Upper lobe of right lung (tissue), 1 donor: ENCODE measurements at places on chromosomes 12 and 14. TPM values are rescaled to one million over a fixed set of nuclear protein-coding genes. Genes with fewer than 3 reads are reported as not detected.

Gene GPR65
- total RNA-seq, result 7.7 TPM

DNA sequence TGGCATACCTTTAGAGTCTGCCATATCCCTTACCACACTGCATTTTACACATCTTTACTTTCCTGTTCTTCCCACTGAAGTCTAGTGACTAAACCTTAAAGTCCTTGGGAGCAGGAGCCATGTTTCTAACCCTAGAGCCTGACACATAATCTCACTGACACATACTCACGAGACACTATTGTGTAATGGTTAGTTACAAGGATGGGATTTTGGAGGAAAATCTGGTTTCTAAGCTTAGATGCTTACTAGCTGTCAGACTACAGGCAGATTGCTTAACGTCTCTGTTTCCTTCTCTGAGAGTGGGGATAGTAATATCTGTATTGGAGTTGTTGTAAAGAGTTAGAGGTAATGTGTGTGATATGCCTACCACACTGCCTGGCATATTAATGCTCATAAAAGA lies 6.2 kb upstream of the DYRK4 start:
- no peak for DNase-seq

GRCh38 chr12:104276273-104277131 lies 27.0 kb upstream of the EID3 start:
- peak; percentile 74 for DNase-seq

GRCh38 chr14:105411017-105411941 lies 8.3 kb upstream of the MTA1 start:
- peak; percentile 75 for DNase-seq

GRCh38 chr12:64749461-64750200 lies 9.6 kb downstream of the GNS start:
- DNase-seq, result no peak

Gene STX2
- total RNA-seq, result 23.6 TPM

Gene TAS2R30
- total RNA-seq, result 2.9 TPM

Gene AMIGO2
- total RNA-seq, result 22.8 TPM

- no peak for DNase-seq
Measured at GRCh38 chr14:98498019-98498885, 773.7 kb downstream of the BCL11B start.

GRCh38 chr12:101685092-101685491 lies 12.3 kb upstream of the CHPT1 start:
- no peak for DNase-seq

- DNase-seq, result no peak
Measured at GRCh38 chr14:54193871-54194270, 202.9 kb upstream of the CDKN3 start.

DNA sequence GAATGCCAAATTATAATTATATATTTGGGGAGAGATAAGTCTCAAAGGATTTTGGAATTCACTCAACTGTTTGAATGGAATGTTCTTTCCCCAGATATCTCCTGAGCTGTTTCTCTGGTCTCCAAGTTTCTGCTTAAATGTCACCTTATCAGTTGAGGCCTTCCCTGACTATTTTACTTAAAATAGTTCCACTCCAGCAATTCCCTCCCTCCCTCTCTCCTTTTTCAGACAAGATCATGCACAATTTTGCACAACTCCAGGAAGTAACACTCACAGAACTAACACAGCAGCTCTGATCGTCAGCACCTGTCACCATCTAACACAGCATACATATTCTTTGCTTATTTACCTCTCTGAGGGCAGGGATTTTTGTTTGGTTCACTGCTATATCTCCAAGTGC lies 12.5 kb downstream of the BTG1 start:
- no peak for DNase-seq

DNA sequence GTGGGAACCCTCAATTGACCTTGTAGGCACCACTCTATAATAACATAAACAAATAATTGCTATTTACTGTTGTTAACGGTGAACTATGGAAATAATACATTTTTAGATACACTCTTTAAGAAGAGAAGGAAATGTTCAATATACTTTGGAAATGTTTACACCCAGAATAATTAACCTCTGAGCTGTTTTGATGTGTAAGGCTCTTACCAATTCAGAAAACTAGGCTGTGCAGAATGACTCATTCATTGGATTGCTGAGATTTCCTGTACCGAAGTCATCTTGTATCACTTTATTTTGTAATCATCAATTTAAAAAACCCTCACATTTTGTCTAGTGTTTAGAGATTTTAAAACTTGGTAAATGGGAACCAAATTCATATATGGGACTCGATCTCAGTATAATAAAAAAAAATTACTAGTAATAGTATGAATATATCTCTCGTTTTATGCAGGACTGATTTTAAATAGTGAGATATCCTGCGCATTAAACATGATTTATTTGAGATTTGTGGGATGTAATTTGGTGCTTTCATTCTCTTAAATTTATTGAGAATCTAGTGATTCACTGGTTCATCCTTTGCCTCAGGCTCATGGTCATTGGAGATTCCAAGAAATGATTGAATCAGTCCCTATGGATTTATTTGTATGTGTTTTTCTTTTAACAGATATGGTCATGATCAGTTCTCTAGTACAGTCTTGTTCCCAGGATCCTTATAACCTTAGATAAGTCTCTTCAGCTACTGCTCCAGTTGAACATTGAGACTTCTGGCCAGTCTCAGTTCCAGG lies 3.9 kb downstream of the SAMD4A start:
- no peak for DNase-seq

- DNase-seq, result no peak
Measured at GRCh38 chr14:88559852-88560251, 3.0 kb upstream of the ZC3H14 start.

Gene PRPH
- not detected for total RNA-seq

Gene PPFIA2
- total RNA-seq, result 1.4 TPM

Gene GYS2
- total RNA-seq, result not detected

DNA sequence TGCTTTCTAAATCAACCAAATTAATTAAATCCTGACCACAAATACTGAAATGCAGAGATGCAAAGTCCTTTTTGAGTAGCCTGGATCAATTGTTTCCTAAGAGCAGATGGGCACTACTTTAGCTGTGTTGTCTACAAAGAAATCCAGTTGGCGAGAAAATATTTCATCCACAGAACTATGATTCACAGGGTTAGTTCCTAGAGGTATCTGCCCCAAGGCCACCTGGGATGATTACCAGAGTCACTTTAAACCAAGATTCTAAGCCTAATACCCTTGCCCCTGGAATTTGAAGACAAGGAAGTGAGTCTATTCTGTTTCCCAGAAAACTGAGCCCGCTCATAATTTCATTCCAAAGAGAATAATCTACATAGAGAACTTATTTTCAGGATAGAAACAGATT lies 198.4 kb downstream of the PPM1H start:
- DNase-seq, result no peak

- DNase-seq, result no peak
Measured at GRCh38 chr14:76203086-76204001, 51.6 kb downstream of the GPATCH2L start.
